ENCODE measurements at places on chromosomes 12 and 14.

- DNase-seq: peak; percentile 52
Measured at GRCh38 chr12:11727133-11727664, 77.7 kb downstream of the ETV6 start.

GRCh38 chr14:74710480-74710879 lies 2.4 kb downstream of the AREL1 start:
- DNase-seq: no peak

DNA sequence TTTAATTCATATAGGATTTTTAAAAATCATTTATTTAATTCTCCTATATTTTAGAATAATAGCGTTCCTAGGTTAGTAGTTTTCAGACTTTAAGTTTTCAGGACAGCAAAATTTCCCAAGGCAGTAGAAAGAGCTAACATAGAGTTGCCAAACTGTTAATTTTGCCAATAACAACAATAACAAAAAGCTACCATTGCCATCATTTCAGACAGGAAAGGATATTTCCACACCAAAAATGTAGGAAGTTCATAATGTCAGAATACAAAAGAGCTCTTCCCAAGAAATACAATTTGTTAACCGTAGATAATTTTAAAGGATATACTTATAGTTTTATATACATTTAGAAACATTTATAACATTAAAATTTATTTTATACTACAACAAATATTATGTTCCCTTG lies 81.4 kb upstream of the EEA1 start:
- no peak for DNase-seq

- no peak for DNase-seq
Measured at GRCh38 chr12:101954113-101954512, 76.7 kb downstream of the DRAM1 start.

DNA sequence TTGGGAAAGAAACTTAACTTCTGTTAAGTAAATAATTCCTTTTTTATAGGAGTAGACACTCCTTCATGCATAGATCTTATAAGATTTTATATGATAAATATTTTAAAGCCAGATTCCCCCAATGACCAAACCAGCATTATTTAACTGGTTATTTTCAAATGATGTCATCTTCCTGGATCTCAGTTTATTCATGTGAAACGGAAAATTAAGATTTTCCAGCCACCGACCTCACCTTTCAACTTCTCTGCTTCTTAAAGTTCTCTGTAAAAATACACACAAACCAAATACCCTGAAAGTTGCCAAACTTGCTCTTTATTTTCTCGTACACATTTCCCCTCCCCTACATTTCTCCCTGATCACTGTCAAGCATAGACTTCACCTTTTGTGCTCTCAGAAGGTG lies 364.2 kb downstream of the GALC start:
- DNase-seq: no peak
